ENCODE measurements at places on chromosomes 7 and 10. TPM values are rescaled to one million over a fixed set of nuclear protein-coding genes. Genes with fewer than 3 reads are reported as not detected.

The GIMAP7 gene
- total RNA-seq = 16.9 TPM

The SKIDA1 gene
- 1.2 TPM for total RNA-seq

The TFR2 gene
- total RNA-seq = 13.8 TPM

The STAMBPL1 gene
- total RNA-seq = 6.8 TPM

The WEE2 gene
- not detected for total RNA-seq

The ZNF467 gene
- 31.1 TPM for total RNA-seq

The ITIH2 gene
- total RNA-seq = 1.1 TPM

The METTL27 gene
- total RNA-seq = 3.1 TPM

DNA sequence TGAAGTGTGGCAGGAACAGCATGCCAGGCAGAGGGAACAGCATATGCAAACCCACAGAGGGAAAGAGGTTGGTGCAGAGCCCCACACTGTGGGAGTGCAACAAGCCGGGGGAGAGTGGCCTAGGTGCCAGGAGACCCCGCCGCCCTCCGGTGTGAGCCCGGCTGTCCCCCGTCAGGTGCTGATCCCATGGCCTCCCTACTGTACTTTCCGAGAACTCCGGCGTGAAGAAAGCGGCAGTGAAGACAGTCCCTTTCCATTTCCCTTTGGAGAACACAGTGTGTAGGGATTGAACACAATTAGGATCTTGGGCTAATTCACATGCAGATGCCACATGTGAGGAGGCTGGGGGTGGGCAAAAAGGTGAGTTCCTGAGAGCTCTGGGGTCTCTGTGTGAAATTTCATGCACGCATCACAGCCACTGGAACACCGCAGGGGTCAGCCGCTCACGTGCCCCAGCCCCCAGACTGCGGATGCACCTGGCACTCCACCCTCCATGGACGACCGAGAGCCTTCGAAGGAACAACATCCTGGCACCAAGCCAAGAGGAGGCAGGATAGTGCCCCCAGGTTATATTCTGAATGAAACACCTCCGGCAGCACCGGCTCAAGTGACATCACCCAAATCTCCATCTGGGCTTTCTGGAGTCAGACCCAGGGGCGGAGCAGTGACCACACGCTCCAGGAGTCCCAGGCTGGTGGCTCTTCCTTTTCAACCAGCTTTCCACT is 82.1 kb upstream of the PPP2R2D start:
- no peak for DNase-seq

DNA sequence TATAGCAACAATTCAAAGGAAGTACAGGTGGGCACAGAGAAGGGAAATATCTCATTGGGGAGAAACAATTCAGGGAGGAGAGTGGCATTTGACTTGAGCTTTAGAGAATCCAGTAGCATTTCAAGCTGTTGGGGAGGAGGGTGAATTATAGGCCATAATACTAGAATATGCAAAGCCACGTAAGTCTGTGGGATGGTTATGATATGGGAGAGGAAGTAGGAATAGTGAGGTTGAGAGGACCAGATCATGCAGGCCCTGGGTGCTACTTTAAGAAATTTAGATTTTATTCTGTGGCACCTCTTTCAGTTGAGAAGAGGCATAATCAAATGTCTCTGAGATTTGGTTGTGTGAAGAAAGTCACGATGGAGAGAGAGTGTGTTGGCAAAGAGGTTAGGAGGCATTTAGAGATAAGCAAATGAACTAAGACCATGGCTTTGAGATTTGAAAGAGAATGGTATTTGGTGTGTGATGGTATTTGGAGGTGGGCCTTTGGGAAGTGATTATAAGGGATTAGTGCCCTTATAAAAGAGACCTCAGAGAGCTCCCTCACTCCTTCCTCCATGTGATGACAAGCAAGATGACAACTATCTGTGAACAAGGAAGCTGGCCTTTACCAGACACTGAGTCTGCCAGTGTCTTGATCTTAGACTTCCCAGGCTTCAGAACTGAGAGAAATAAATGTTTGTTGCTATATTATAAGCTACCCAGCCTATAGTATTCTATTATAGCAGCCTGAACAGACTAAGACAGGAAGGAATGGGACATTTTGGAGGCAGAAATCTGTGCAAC is 15.1 kb downstream of the ADD3 start:
- DNase-seq = no peak

GRCh38 chr7:85285527-85285926 is 98.7 kb upstream of the SEMA3D start:
- DNase-seq = no peak

GRCh38 chr7:17787257-17787656 is 153.0 kb downstream of the SNX13 start:
- no peak for DNase-seq

GRCh38 chr7:43244784-43245183 is 132.3 kb downstream of the HECW1 start:
- DNase-seq = no peak

GRCh38 chr7:17402628-17403278 is 104.3 kb downstream of the AHR start:
- no peak for DNase-seq

DNA sequence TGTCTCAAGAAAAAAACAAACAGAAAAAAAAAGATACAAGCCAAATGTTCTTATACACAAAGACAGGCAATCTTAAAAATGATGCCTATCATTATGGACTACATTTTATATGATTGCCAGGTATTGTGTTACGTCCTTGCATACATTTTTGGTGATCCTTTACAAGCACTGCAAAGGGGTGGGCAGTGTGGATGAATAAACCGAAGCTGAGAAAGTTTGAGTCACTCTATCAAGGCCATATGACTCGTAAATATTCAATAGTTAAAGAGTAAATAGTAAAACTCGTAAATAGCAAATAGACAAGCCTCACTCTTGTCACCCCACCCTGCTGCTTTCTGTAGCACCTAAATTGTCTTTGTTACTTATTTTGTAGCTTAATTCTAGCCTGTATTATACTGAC is 326.2 kb downstream of the FRMD4A start:
- no peak for DNase-seq

- no peak for DNase-seq
Observed at GRCh38 chr7:35729061-35729783, 34.3 kb upstream of the HERPUD2 start.

DNA sequence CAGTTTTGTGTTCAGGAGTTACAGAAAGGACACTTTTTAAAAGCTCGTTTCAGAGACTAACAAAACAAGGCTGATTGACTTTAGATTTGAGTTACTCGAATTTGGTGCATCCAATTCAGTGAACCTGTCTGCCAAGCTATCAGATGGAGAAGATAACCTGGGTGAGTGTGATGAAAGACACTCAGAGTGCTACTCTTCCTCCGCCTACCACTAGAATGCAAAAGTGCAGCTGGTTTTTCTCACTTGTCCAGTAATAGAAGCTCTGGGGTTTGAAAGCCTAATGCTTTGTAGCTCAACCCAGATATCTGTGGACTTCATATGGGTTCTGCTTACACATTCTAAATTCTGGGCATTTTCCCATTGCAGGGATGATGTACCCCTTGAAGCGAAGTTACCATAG is 82.8 kb upstream of the NPY start:
- DNase-seq = no peak

GRCh38 chr7:13189668-13190067 is 502.2 kb downstream of the ARL4A start:
- DNase-seq = no peak

DNA sequence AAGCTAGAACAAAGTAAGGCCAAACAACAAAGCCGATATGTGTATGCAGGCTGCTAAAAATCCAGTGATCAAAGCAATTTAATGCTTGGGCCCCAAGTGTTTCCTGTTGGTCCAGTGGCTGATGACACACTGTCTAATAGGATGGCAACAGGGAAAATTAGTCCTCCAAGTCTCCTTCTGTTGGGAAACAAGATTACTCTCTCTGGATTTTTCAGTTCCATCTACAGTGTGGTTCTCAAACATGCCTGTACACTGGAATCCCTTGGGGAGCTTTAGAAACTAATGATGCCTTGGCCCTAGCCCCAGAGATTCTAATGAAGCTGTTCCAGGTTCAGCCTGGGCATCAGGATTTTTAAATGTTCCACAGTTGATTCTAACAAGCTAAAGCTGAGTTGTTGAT is 198.7 kb downstream of the AHR start:
- no peak for DNase-seq

GRCh38 chr10:24920907-24921881 is 31.2 kb downstream of the PRTFDC1 start:
- DNase-seq = peak; percentile 61

DNA sequence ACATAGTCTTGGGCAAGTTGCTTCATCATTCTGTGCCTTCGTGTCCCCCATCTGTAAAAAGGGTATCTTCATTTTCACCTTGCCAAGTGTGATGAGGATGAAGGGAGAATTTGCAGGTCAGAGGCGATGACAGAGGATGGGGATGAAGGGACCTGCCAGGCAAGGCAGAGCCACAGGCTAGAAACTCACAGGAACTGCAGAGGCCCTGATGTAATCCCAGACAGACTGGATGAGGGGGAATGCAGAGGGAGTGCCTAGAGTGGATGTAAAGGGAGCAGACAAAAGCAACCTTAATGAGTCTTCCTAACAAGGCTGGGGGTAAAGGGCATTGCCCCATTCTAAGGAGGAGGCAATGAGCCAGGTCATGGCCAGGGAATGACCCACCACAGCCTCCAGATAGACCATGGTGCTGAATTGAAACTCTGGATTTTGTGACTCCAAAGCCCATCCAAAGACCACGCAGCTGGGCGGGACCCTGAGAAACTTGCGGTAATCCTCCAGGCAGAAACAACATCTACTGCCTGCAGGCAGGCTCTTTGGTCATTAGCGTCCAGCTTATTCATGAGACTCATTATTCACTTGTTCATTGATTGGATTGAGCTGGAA is 1.9 kb downstream of the ANTXRL start:
- DNase-seq = no peak

- no peak for DNase-seq
Observed at GRCh38 chr7:155482511-155483183, 24.7 kb downstream of the EN2 start.

GRCh38 chr10:78442836-78443550 is 409.3 kb downstream of the RPS24 start:
- DNase-seq = no peak

- no peak for DNase-seq
Observed at GRCh38 chr7:23232966-23233365, 13.6 kb upstream of the GPNMB start.
